ENCODE measurements at places on chromosomes 16 and 17.

- DNase-seq: no peak
Measured at GRCh38 chr17:13106171-13106570, 88.3 kb upstream of the ELAC2 start.

- DNase-seq: no peak
Measured at GRCh38 chr16:4328782-4329775, 13.2 kb downstream of the GLIS2 start.

- no peak for DNase-seq
Measured at GRCh38 chr17:38891441-38891840, 21.6 kb downstream of the LASP1 start.

- DNase-seq: no peak
Measured at GRCh38 chr16:48448841-48449481, 63.7 kb upstream of the SIAH1 start.

GRCh38 chr17:37714897-37715296 is 30.0 kb downstream of the HNF1B start:
- no peak for DNase-seq

- DNase-seq: no peak
Measured at GRCh38 chr16:27699540-27699939, 149.6 kb downstream of the KATNIP start.

- DNase-seq: no peak
Measured at GRCh38 chr17:56130631-56131030, 22.6 kb upstream of the ANKFN1 start.

DNA sequence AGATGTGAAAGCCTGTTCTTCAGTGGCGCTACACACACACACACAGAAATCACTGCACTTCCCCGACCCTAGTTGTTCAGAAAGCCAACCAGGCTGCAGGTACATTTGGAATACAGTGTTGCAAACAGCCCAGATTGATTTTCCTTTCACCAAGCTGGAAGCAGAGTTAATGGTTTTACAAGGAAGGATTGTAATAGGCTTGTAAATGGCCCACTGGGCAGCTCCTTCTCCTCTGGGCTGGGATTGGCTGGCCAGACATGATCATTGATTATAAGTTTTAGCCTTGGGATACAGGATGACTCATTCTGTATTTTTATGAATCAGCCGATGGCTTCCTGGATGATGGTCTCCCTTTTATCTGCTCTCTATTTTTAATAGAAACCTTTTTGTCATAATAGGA is 2.5 kb downstream of the VAT1L start:
- DNase-seq: no peak

DNA sequence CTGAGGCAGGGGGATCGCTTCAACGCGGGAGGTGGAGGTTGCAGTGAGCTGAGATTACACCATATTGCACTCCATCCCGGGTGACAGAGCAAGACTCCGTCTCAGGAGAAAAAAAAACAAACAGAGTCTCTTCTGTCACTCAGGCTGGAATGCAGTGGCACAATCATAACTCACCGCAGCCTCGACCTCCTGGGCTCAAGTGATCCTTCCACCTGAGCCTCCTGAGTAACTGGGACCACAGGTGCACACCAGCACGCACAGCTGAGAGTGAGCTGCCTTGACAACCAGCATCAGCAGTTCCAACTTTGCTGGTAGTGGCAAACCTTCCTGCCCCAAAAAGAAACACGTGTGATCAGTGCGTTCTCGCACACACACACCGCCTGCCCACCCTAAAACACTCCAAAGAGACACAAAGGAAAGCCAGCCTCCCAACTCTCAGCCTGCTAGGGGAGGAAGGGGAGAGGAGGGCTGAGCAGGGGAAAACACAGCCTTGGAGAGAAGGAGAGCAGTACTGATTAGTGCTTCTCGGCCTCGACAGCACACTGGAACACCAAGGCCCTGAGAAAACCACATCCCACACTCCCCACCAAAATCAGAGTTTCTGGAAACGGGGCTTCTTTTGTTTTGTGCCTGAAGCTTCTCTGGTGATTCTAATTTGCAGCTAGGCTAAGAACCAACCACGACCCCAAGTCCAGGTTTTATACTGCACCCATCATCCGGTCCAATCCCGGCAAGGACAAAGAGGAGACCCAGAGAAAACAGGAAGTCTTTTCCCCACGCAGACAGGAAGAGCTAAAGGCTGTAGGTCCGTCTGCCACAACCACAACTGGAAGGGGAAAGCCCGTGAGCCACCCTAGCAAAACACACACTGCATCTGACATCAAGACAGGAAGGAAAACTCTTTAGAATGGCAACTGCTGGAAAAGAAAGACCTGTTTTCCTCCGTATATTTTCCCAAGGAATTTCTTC is 28.8 kb downstream of the ZCCHC14 start:
- DNase-seq: peak; percentile 15

DNA sequence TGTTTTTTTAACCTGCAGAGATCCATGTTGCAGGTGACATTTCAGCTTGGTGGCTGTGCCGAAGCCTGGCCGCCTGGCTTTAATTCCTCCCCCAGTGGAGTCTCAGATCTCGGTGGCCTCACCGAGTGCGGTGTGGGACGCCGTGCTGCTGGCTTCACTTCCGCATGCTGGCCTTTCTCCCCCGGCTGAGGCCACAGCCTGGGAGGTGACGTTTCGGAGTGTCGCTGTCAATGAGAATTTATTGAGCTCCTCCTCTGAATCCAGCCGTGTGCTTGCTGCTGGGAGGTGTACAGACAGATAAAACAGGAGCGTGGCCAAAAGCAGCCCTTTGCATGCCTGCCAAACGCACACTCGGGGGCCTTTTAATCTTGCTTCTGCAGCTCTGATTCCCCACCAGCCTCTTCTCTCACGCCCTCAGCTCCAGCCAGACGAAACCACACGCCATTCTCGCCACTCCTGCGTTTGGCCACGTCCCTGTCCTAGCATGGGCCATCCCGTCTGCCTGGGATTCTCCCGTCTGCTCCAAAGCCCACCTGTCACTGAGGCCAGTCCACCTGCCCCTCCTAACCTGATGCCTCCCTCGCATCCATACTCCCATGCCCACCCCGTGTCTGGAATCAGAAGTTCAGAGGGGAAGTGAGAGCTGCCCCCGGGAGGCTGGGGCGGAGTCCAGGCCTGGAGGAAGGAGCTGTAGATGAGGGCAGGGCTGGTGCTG is 3.6 kb downstream of the GSE1 start:
- DNase-seq: no peak

DNA sequence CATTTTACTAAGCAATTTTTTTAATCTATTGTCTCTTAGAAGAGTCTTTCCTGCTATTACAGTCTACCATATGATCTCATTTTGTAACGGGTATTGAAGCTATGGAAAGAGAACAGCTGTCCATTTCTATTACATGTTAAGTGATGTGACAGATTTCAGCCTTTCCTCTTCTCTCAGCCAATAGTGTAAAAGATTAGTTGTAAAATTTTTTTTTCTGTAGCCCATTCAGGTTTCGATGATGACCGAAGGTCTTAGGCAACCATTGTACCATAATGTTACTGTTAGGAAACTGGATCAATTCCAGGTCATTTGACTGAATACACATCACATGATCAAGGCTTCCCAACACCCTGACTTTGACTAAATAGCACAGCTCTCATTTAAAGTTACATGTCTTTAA is 147.6 kb upstream of the HLF start:
- DNase-seq: no peak

DNA sequence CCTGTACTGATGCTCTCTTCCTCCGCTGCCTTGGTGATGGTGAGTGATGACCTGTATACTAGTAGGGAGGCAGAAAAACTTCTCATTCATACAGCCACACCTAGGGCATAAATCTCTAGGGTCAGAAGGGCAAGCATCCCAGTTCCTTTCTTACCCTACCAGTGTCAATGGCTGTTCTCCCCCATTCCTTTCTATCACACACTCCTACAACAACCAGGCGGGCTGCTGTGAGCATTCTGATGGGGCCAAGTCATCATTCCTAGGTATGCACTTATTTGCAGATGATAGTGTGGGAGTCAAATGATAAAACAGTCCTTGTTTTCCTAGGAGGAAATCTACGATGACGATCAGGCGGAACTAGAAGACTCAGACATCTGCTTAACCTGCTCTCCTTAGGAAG is 14.0 kb upstream of the SLC6A4 start:
- no peak for DNase-seq

DNA sequence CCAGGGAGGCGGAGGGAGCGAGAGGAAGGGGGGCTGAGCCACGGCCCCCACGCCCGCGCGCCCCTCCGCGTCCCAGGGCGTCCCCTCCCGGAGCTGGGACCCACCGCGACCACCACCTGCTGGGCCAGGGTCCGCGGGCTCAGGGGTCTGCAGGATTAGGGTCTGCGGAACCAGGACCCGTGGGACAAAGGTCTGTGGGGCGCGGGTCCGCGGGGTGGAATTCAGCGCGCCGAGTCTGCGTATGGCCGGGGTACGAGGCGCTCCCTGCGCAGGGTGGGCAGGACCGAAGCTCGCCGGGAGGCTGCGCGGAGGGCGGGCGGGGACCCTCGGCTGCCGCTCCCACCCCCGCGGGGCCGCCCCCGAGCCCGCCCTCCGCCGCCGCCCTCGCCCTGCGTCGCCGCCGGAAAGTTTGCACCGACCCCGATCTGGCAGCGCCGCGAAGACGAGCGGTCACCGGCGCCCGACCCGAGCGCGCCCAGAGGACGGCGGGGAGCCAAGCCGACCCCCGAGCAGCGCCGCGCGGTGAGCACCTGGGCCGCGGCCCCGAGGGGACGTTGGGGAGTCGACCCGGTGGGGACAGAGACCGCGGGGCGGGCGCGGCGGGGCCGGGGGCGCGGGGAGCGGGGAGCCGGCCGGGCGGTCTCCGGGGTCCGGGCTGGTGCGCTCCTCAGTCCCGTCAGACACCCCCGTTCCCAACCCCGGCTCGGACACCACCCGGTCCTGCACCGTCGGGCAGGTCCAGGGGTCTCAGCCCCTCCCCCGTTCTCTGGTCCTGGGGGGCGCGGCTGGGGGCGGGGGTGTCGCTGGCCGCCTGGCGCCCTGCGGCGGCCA is at the start of gene GCGR:
GCGR (plus strand) TSS at position 423 of the 831 bp plus-strand sequence. CDS start 4,869 bp downstream, outside the sequence.
- DNase-seq: no peak

GRCh38 chr16:12188935-12189249 is 212.4 kb downstream of the SNX29 start:
- DNase-seq: no peak

GRCh38 chr16:78060295-78060694 is 37.9 kb downstream of the CLEC3A start:
- DNase-seq: no peak

DNA sequence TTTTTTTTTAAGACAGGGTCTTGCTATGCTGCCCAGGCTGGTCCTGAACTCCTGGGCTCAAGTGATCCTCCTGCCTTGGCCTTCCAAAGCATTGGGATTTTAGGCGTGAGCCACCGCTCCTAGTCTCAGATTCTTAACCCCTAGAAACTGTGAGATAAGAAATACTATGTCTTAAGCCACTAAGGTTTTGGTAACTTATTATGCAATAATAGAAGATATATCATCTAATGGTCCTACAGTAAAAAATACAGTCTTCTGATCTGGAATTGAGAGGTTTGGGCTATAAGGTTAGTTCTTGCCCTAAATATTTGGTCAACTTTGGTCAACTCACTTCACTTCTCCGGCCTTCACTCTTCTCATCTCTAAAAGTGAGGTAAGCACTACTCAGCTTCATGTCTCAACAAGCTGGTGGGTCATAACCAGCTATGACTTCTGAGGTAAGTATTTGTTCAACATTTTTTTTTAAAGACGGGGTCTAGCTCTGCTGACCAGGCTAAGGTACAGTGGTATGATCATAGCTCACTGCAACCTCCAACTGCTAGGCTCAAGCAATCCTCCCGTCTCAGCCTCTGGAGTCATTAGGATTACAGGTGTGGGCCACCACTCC is 14.7 kb downstream of the RAD51D start:
- DNase-seq: no peak

All from stimulated activated CD4-positive, alpha-beta T cell treated with anti-CD3 and anti-CD28 coated beads, Interleukin-4, amount 100 ng/mL, for 48 hours (primary cell).